T-helper 9 cell (primary cell): ENCODE measurements at places on chromosomes 6 and 20.
A peak's percentile ranks its signal among the peaks of the same experiment; 100 is the strongest.

DNA sequence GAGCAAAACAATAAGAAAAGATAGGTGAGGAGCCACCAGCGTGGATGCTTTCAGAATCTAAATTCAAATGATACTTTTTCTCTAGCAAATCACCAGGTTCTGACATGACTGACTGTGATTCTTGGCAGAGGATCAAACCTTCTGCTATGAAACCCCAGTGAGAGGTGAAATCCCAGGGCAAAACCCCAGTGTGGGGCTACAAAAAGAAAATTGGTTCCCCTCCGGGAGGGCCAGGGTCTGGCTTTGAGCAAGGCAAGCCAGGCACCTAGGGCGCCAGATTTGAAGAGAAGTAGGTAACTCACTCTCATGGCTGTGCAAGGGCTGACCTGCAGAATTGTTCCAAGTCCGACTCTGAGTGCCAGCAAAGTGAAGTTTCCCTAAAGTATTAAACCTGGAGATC, 20.2 kb upstream of the RALGAPA2 start:
- DNase-seq = no peak

GRCh38 chr20:62054451-62054953, 11.2 kb downstream of the TAF4 start:
- DNase-seq = no peak

- DNase-seq = no peak
Observed at GRCh38 chr20:53654932-53655624, 61.4 kb upstream of the ZNF217 start.

DNA sequence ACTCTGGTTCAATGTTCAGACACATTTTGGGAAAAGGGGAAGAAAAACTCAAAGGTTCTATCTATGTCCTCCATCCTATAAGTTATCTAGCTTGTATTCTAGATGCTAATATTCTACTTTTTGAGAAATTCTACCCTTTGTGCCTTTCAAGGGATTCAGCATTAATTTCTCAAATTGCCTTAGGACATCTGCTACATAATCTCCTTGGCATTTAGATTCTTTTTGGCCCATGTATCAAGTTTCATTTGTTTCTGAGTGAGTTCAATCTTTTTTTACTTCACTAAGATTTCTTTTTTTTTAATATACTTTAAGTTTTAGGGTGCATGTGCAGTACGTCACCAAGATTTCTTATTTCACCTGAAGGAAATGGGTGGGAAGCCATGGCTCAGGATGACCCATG, 232.7 kb upstream of the TENT5A start:
- no peak for DNase-seq

DNA sequence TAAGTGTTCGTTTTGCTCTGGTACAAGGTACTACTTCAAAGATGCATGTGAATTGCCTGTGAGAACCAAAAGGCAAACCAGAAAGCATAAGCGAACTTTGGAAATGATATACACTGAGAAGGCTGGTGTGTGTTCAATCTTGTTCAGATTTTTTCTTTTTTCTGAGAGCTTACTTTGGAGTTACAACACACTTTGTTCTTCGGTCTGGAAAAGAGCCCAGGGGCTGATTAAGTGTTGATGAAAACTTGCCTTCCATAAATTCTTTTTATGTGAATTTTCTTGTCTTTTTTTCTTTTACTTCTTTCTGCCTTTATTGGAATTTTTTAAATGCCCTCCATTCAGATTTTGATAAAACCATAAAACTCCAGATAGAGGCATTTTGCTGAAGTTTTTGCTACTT, 395.1 kb upstream of the SASH1 start:
- DNase-seq = no peak

DNA sequence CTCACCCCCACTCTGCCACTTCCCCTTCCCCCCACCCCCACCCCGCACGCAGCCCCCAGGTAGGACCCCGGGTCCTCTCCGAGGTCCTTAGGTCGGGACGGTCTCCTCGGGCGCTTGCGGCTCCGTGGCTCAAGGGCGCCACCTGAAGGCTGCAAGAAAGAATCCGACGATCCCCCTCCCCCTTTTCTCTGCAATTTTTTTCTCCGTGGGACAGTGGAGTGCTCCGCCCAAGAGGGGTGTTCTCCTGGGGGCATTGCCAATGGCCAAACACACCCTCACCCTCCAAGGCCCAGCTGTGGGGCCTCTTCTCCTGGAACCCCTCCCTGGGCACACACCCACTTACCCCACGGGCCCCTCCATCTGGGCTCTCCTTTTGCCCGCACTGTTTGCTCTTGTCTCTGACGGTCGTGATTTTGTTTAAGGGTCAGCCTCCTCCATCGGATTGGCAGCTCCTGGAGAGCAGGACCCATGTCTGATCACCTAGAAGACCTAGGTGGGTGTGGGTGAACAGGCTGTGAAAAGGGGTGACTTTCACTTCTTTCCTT, 1.1 kb upstream of the TMEM74B start:
- DNase-seq = peak; percentile 12

- DNase-seq = no peak
Observed at GRCh38 chr20:1798982-1799381, 96.2 kb upstream of the SIRPA start.

DNA sequence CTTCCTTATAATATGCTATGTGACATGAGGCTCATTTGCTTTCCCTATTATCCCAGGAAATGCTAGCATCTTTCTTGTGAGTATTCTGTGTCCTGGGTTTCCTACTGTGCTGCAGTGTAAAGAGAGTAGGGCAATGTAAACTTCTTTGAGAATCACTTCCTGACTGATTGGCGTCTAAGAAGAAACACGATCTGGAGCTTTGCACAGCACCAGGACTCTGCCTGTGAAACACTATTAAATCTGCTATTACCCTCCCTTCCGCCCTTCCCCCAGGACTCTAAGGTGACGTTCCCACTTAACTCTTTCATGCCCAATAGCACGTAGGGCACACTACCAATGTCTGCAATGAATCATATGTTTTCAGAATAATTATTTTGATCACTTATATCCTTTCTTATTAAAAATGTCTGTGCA, 607.3 kb upstream of the CITED2 start:
- no peak for DNase-seq

GRCh38 chr6:109521080-109521479, 38.1 kb upstream of the ZBTB24 start:
- no peak for DNase-seq
